ENCODE measurements at places on chromosomes 5 and 9.

DNA sequence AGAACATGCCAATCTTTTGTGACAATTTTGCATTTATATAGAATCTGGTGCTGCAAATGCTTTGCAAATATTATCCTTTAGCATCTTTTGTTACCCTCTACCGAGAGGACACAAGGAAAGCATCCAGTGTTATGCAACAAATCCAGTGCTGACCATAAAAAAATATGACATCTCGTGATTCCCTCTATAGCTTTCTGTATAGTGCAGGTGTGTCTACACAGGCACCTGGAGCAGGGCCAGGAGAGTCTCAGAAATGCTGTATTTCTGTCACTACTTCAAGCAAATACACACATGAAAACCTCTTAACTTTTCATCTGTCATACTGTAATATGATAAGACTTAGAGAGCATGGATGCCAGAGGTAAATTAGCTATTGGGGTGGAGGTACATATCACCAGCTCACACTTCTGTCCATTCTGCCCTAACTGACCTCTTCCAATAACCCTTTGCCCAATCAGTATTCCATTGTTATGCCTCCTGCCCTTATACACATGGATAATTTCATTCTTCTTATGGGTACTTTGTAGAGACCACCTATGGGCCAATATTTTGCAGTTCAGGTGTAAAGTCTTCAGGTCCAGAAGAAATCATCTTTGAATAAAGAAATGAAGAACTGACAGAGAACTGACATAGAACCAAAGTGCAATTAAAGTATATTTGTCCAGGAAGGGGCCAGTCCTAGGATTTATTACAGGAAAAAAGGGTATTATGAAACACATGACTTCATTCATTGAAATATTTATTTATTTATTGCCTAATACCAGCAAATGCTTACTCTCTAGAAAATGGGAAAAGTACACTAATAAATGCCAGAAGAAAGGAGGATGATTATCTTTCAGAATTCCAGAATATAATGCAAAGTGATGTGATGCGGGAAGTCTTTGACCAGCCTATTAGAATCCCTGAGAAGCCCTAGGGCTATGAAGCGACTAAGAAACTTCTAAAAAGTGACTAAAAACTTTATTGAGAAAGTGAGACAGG lies 106.5 kb downstream of the EPB41L4A start:
- DNase-seq = no peak

GRCh38 chr5:109656829-109657228 lies 32.9 kb upstream of the MAN2A1 start:
- DNase-seq = no peak

- no peak for DNase-seq
Observed at GRCh38 chr5:178176791-178177190, 10.4 kb downstream of the GMCL2 start.

DNA sequence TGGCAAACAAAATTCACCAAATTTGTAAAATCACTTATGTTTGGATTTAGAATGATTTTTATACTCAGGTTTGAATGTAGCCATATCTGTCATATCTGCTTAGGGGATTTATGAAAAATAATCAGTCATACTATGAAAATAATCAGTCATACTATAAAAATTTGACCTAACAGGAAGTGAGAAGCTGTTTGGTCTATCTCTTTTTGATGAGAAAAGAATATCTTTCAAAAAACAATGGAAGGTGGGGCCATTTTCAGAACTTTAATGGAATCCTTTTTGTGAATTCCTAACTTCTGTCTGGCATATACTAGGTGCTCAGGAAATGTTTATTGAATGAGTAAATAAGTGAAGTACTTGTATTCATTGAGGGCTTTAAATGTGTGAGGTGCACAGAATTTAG lies 70.1 kb downstream of the CWC27 start:
- DNase-seq = no peak

DNA sequence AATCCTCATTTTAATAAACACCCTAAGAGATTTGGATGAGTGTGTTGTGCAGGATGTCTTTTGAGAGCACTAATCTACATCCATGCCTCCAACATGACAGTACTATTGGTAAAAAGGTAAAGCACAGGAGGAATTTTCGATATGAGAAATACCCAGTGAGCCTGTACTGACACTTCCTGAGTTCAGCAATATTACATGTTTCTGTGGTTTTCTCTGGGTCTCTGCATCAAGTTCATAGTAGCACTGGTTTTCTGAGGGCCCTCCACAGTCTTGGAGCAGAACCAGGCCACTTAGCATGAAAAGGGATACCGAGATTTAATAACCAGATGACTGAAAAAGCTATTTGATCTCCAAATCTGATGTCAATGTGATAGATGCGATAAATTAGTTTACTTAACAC lies 524.1 kb downstream of the TMEM38B start:
- no peak for DNase-seq

GRCh38 chr5:11617080-11617479 lies 287.2 kb downstream of the CTNND2 start:
- DNase-seq = no peak

Measured in activated CD8-positive, alpha-beta memory T cell treated with anti-CD3 and anti-CD28 coated beads for 1 hour (primary cell).